CD4-positive, alpha-beta T cell treated with Interleukin-17A for 1 hour (primary cell): ENCODE measurements at places on chromosomes 16 and 17.
A peak's percentile ranks its signal among the peaks of the same experiment; 100 is the strongest.

GRCh38 chr17:66885417-66885816, 50.5 kb downstream of the CACNG5 start:
- DNase-seq = no peak

- DNase-seq = no peak
Measured at GRCh38 chr16:49352892-49353291, 20.7 kb upstream of the C16orf78 start.

GRCh38 chr17:41784207-41784744, 2.2 kb downstream of the JUP start:
- DNase-seq = no peak

- DNase-seq = no peak
Measured at GRCh38 chr16:477301-478157, 50.0 kb upstream of the CAPN15 start.

DNA sequence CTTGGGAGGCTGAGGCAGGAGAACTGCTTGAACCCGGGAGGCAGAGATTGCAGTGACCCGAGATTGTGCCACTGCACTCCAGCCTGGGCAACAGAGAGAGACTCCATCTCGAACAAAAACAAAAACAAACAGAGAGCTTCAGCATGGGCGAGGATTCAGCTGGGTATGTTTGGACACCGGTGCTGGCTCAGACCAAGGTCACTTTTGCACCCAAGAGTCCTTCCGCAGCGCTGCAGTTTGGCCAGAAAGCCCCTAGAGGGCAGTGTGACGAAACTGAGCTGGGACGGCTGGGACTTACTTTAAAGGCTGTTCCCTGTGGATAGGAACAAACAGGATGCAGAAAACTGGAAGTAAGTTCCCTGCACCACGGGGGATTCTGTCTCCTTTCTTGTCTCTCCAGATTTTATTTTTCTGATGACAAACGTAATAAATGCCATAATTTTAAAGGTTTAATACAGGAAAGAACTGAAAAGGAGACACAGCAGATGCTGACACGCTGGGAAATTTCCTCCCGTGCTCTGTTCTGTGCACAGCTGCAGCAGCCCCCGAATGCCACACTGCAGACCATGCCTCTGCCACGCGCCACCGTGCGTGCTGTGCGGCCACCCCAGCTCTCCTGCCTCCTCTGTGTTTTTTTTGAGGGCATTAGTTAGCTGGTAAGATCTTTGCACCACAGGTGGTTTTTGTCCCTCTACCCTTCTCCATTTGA, 25.2 kb upstream of the USP36 start:
- peak; percentile 67 for DNase-seq

- DNase-seq = no peak
Measured at GRCh38 chr17:63113167-63113566, 147.1 kb downstream of the TANC2 start.

- peak; percentile 72 for DNase-seq
Measured at GRCh38 chr17:78745407-78746088, 36.5 kb downstream of the CYTH1 start.

DNA sequence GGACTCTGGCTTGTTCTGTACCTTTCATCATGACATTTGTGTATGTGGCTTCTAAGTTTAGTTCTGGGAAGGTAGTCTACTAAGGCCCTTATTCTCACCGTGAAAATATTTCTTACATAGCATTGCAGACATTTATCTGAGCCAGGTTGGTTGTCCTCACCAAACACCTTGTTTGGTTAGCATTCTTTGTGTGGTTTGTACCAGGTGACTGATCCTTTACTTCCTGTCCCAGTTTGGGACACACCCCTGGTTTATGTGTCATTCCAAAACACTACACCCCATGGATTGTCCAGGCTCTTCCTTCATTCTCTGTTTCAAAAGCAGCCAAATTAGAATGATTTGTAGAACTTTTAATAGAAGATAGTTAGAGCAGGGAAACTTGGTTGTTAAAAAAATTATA, 23.2 kb upstream of the DUSP14 start:
- DNase-seq = no peak

DNA sequence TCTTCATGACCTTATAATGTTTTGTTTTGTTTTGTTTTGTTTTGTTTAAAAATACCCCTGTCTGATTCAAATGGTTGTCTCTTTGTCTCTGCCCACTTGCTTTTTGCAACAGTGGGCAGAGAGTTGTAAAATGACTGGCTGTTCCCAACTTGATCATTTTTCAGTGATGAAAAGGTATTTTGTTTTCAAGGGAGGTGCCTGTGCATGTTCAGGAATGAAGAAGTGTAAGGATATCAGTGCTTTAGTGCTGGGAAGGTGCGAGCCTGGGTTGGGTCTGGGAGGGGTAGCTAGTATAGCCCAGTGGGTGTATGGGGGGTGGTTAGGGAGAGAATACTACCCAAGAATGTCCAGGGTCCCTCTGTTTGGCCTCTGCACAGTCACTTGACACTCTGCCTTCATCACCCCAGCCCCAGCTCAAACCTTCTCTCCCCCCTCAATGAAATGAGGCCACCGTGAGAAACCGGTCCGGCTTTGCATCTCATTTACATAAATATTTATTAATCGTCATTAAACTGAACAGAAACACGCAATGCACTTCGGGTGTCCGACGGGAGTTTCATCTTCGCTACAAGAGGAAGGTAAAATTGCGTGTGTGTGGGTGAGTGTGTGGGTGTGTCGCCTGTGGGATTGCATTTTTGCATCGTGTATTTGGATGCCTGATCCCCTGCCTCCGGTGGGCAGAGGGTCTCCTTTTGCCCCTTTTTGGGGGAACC, 4.3 kb downstream of the NEUROD2 start:
- no peak for DNase-seq

DNA sequence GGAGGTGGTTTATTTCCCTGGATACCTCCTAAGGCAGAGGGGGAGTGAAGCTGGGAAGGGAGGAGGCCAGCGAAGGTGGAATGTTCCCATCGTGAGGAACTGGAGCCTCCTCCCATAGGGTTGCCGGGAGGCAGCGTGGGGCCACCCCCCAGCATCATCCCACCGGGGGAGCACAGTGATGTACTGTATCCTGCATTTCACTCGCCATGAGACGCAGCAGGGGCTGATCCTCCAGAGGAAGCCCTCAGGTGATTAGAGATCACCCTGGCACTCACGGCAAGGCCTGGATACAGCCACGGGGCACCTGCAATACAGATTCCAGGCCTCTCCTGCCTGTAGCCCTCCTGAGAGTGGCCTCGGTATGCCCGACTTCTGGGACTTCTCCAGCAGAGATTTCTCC, 25.5 kb upstream of the BEAN1 start:
- DNase-seq = no peak

GRCh38 chr17:1377334-1377733, 22.7 kb downstream of the YWHAE start:
- no peak for DNase-seq

DNA sequence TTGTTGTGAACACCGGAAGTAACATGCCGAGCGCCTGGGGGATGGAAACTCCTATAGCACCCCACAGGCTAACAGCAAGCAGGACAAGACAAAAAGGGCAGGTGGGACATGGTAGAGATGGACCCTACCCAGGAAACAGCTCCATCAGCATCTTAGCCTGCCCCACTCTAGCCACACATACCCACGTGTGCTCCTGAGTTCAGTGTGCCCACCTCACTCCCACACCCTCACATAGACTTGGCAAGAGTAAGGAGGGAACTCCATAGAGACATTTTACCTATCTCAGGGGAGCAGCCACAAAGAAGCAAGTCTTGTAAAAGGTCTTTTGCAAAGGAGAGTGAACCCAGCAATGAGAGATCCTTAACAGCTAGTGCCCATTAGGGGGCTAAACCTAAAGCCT, 37.8 kb upstream of the CACNG3 start:
- DNase-seq = no peak

DNA sequence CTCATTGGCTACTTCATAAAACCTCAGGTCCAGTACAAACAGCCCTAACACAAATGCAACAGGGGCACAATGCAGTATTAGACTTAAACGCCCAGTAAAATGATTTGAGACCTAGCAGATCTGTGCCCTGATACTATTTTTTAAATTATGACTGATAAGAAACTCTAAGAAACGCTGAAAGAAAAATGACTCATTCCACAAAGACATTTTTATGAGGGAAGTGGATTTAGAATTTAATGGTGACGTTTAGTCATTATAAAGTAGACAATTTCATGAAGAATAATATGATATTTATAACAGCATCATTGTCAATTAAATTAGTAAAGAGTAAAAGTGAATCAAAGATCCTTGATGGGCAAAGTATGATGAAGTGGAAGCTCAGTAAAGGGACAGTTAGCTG, 80.4 kb upstream of the DHX40 start:
- no peak for DNase-seq

DNA sequence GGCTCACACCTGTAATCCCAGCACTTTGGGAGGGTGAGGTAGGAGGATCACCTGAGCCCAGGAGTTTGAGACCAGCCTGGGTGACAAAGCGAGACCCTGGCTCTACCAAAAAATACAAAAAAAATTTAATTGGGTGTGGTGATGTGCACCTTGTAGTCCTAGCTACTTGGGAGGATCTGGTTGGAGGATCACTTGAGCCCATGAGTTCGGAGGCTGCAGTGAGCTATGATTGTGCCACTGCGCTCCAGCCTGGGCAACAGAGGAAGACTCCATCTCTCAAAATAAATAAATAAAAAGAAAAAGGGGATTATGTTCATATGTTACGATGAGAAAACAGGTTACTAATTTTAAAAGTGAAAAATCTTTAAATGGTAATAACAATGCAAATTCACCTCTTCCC, 996 bp downstream of the MLKL start:
- no peak for DNase-seq

DNA sequence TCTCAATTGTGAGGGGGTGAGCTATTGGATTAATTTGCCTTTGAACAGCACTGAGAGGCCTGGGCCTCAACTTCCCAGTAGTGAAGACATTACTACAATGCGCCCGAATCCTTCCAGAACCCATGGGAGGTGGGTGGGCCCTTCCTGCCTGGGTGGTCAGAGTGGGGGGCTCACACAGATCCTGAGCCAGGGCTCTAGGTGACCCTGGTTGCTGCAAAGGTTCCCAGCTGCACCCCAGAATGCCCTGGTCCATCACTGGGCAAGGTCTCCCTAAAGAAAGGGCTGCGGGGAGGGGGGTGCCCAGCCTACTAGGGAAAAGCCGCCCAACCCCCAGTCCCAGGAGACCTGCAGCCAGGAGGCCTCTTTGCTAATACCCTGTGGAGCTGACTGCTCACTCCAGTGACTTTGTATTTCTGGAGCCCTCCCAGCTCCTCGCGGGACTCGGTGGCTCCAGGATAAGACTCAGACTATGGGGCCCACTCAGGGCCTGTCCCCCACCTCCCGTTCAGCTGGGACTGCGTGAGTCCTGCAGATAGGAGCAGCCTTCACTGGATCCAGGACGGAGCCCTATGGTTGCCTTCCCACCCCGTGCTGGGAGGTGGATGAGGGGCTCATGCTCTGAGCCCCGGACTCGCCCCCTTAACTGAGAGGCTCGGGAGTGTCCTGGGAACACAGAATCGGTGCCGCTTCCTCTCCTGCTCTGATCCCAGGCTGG, 40.2 kb downstream of the SLC7A5 start:
- no peak for DNase-seq

DNA sequence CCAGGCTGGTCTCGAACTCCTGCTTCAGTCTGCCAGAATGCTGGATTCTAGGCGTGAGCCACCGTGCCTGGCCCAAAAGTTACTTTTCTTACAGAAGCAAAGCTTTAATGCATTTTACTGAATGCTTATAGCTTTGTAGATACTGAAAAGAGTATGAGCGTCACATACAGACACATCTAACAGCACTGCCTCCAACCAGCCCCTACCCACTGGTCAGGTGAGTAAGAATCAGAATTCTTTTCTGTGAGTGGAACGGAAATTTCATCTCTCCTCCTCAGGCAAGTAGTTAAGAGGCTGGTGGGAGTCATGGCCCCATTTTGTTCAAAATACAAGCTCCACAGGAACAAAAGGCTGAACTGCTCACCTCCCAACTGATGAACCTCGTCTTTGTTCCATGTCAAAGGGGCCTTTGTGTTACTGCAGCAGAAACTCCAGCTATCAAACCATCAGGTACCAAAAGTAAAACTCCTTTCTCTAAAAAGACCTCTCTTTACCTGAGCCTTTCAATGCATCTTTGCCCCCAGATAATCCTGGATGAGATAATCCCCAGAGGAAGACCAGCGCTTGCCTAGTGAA, 92.4 kb upstream of the RPH3AL start:
- DNase-seq = no peak

DNA sequence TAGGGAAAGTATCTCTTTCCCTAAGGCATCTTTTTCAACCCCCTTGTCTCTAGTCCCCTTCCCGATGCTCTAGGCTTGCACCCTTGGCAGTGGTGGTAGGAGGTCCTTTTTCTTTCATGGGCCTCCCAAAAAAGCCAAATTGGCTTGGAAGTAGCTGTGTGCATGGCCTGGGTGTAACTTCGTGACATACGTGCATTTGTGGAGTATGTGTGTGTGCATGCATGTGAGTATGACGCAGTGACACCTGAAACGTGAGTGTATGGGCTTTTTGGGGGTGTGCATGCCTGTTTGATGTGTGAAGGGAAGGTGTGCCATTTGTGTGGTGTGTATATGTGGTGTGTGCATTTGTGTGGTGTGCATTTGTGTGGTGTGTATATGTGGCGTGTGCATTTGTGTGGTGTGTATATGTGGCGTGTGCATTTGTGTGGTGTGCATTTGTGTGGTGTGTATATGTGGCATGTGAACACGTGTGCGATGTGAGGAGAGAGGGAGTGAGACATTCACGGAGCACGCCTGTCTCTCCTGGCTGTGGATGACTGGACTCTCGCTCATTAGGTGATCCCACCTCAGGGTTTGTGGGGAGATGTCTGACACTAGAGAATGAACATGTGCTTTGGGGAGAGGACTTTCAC, 15.7 kb downstream of the IGFBP4 start:
- DNase-seq = no peak

DNA sequence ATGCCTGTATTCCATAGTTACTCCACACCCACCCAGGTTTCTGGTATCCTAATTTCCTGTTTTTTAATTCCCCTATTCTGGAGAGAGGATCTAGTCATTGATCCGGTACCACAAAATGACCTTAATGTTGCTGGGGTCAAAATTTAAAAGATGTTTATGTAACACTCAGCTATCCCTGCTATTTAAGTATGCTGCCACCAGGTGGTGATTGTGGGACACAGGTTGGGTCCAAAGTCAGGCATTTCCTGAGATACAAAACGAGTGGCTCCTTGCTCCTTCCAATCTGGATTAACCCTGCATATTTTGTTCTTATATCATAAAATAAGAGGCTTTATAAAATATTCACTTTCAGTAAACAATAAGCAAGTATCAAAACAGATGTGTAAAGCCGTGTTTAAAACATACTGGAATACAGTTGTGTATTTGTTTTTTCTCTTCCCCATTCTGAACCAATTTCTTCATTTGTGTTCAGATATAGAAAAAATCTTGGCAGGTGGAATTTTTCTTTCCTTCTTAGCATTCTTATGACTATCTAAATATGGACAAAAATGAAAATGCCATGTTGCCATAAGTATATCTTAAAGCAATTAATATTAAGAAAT, 16.3 kb downstream of the HS3ST4 start:
- no peak for DNase-seq

GRCh38 chr17:43994272-43995149, 9.9 kb upstream of the NAGS start:
- DNase-seq = peak; percentile 69
